ENCODE measurements at places on chromosomes 12 and 14. TPM values are rescaled to one million over a fixed set of nuclear protein-coding genes. Genes with fewer than 3 reads are reported as not detected.

DNA sequence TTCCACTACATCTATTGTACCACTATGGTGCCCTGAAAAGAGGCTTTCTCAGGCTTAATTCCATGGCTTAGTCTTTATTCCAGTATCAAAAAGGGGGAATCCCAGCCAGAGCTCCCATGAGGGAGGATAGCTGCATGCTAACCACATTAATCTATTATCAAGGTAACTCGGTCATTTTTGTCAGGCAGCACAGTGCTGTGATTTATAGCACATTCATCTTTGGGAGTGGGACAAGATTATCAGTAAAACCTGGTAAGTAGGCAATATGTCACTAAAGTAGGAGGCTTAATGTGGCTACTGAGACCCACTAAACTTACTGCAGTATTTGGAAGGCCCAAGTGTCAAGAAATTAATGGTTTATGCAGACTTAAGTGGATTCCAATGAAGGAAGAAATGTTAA, 58.9 kb downstream of the DAD1 start:
- no peak for DNase-seq

Gene FOXM1
- 0.20 TPM for polyA plus RNA-seq

Gene GSC
- not detected for polyA plus RNA-seq

DNA sequence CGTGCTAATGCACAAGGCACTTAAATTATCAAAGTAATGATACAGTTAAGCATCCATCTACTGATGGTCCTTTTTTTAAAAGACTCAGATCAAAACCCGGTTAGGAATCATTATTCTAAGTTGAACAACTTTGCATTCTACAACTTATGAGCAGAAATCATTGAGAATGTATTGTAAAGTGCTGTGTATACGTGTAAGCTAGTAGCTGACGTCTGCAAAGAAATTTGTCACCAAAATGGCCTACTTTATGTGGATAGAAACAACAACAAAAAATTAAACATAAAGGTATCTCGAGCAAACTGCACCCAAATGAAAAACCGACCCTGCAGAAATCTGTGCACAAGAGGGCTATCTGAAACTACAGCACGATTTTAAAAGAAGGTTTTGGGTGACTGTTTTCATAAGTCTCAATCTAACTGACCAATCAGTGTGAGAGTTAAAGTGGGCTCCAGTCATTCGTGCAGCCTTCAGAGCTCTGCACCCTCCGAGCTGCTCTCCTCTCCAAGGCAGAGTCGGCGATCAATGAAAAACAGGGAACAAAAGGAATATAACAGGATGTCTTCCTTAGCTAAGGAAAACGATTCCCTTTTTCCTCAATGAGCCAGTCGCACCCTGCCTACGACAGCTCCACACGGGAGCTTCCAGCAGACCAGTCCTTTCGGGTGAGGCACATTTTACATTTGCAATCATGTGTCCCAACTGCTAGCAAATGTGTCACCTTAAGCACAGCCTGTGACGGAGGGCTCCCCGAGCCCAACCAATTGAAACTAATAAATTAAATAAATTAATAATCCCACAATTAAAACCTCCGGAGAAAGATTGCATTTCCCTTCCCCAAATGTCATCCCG, 200.7 kb upstream of the FOXN3 start:
- no peak for DNase-seq

Gene ASB2
- 24.8 TPM for polyA plus RNA-seq

Gene TSPAN19
- not detected for polyA plus RNA-seq

Gene JKAMP
- 54.4 TPM for polyA plus RNA-seq

DNA sequence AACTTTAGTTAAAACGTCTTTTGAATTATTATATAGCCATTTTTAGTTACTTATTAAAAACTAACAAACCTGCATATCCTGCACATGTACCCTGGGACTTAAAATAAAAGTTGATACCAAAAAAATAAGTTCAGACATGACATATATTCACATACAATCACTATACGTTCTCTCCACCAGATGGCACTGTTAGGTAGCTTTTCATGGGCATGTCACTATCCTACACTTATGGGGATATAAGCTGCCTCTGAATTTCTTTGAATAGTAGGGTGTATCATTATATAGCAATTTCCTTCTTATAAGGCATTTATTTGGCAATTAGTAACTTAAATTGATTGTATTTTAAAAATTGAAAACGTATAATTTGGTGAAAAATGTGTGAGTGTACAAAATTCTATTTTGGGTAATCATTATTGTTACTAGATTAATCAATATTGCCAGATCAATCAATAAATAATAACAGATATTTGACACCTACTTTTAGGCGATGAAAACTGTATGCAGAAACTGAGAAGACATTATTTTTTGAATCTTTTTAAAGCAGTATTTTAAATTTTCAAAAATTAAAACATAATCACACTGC, 31.8 kb upstream of the OR10A7 start:
- no peak for DNase-seq

Gene ENTPD5
- 5.3 TPM for polyA plus RNA-seq

DNA sequence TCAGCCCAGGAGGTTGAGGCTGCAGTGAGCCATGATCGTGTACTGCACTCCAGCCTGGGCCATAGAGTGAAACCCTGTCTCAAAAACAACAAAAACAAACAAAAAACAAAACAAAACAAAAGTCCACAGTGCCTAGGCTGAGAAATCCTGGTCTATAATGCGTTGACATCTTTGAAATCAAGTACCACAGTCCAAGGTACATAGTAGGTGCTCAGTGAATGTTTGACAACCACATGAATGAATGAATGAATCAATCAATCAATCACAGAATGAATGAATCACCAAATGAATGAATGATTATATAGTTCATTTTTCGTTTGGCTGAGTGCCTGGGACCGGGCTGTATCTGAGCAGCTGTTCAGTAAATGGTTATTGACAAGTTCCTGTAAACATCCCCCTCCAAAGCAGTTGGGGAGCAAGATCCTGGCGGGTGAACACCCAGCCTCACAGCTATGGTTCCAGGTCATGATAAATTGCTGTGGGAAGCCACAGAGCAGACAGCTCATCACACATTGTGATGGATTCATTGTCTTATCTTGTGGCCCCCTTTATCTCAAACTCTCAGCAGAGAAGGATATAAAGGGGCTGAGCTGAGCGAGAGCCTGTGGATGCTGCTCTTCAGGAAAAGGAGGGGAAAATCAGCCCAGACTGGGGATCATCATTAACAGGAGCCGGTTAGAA, 30.4 kb upstream of the IFT81 start:
- no peak for DNase-seq

DNA sequence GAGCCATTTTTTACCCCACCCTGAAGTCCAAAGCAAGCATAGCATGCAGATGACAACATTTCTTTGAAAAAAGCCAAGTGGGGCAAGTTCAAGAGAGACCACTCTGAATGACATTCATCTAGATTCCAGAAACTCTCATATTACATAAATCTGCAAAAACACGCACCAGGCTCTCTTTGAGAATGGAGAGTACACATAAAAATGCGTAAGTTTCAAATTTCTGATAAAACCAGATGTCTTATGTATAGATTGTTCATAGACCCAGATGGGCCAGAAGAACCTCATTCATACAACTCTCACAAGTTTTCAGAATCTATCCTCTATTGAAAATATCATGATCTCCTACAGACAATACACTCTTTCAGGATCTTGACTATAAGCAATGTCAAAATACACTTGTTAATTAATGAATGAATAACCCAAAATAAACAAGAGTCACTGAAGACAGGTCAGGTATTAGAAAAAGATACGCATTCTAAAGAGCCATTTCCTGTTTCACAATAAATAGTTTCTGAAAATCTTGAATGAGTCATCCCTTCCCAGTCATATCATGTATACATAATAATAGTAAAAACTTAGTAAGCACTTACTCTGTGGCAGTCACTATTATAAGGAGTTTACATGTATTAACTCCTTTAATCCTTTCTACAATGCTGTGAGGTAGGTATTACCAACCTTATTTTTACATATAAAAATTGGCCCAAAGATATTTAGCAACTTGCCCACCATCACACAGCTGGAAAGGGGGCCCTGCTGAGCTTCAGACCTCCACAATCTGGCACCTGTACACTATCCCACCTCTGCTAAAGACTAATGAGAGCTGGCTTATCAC, 72.0 kb downstream of the PPP2R5E start:
- no peak for DNase-seq
